ENCODE measurements at places on chromosomes 1 and 21.
A peak's percentile ranks its signal among the peaks of the same experiment; 100 is the strongest.

- DNase-seq, result no peak
These were observed 143.2 kb upstream of the DMRTA2 start for GRCh38 chr1:50566405-50566804.

GRCh38 chr21:38433471-38433870 is 64.8 kb downstream of the ERG start:
- no peak for DNase-seq

GRCh38 chr1:197469620-197470210 is 201.7 kb downstream of the CRB1 start:
- peak; percentile 16 for DNase-seq

- DNase-seq, result no peak
These were observed 85.7 kb upstream of the COL11A1 start for GRCh38 chr1:103194060-103194459.

DNA sequence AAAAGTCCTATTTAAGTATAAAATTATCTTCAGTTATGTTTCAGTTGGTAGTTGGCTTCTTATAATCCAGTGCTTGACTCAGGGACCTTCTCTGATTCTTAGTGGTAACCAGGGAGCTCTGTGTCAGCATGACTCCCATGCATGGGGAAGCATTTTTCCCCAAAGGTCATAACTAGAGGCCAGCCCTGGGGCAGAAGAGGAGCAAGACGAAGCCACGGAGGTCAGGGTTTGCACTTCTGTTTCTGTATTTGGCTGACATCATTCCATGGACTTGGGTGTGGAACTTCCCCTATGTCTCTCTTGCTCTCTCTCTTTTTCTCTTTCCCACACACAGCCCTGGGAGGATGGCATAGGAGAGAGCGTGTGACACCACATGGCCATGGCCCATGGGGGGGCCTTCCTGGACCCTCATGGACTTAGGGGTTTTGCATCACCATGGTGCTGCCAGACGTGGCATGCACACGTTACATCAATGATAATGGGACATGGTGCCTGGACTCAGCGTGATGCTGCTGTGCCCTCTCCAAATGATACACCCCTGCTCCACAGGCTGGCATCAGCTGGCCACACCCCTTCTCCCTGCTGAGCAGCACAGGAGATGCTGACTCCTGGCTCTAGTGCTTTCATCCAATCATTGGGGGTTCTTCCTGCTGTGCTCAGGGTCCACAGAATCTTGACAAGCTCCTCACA is 260.5 kb downstream of the KCNJ6 start:
- DNase-seq, result no peak

DNA sequence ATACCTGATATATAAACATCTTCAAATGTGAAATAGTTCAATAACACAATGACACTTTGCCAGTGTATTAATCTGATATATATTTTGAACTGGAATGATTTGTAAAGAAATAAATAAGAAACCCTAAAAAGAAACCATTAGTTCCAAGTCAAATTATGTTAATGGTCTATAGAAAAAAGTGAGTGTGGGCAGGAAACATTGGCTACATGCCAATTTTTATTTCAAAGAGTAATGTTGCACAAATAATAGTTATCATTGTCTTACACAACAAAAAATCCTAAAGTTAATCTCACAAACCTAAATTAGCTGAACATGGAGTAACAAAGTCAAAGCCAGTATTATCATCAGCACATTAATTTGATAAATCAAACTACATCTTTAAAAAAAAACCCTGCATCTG is 37.9 kb upstream of the BATF3 start:
- DNase-seq, result no peak

GRCh38 chr1:175646439-175647209 is 96.8 kb downstream of the TNR start:
- DNase-seq, result no peak

DNA sequence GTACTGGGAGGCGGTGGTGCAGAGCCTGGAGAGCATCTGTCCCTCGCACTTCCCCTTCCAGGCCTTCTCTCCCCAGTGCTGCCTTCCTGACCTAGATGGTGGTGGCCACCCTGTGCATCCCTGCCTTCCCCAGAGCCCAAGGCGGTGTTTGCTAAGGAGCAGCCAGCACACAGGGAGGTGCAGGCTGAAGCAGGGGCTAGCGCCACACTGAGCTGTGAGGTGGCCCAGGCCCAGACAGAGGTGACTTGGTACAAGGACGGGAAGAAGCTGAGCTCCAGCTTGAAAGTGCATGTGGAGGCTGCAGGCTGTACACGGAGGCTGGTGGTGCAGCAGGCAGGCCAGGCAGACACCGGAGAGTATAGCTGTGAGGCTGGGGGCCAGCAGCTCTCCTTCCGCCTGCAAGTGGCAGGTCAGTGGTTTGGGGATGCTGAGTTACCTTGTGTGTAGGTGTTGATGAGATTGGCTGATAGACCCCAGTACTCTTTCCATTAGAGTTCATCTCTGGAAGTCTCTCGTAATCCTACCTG is 51.6 kb downstream of the OBSCN start:
- no peak for DNase-seq

DNA sequence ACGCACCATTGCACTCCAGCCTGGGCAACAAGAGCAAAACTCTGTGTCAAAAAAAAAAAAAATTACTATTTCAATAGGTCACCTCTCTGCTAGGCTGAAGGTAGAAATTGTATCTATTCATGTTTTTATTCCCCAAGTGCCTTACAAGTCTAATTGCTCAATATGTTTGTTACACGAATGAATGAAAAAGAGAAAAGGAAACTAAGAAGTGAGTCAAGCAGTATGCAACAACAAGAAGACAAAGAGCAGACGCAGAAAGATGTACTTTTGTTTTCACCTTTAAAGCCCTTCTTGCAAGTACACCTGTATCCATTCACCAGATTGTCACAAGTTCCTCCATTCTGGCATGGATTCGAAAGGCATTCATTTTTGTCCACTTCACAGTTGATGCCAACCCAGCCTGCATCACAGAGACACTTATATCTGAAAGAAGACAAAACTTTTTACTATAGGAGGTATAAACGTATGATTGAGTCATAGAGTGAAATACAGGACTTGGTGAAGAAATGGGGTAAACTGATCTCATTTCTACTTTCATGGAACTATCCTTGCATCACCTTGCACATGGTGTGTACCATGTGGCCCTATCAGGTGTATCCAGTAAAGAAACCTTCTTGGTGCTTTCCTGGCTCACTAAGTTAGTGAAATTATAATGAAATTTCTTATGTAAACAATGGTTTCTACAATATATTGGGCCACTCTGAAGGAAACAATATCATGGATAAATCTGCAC is 57.1 kb upstream of the ADAM30 start:
- DNase-seq, result no peak

DNA sequence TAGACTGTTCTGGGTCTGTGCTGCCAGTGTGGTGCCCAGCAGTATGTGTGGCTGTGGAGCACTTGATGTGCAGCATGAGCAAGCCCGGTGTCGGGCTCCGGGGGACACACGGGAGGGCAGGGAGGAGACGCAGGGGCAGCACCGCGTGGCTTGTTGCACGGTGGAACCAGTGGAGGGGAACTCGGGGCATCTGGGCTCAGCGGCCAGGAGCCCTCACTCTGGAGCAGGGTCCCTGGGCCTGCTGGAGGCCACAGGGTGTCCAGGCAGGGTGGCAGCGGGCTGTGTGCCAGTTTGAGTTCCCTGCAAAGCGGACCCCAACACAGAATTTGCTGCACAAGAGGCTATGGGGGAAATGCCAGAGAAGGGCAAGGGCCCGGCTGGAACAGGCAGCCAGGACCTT is 30.6 kb downstream of the PCNT start:
- DNase-seq, result no peak

- DNase-seq, result no peak
These were observed 181.8 kb upstream of the L1TD1 start for GRCh38 chr1:62012836-62013235.

DNA sequence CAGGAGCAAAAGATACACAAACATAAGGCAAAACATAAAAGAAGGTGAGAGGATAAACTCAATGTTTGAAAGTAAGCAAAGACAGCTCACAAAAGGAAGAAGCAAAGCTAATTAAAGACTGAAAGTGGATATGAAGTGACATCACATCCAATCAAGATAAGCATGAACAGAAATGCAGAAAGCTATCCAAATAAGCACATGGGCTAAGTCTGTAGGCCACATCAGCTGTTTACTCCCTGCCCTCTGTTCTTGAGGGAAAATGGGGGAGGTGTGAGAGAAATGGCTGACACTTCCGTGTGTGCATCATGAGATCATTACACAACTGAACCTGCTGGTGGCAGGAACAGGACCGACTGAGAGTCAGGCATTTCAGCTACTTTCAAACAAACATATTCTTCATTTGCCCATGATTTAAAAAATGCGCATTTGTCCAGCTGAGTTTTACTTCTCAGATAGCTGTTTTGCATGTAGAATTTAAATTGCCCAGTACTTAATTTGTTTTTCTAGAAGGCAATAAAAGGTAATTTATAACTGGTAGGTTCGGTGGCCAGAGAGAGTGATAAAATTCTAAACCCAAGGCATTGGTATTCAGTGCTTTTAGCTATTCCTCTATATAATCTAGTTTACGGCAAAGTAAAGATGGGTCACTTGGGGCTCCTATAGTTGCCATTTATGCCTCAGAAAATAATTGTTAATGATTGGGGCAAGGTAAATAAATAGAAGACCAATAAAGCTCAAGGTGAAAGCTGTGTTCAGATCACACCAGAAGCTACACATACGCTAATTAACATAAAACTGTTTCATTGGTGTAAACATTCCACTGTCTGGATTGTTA is 27.2 kb upstream of the MAN1A2 start:
- DNase-seq, result no peak

DNA sequence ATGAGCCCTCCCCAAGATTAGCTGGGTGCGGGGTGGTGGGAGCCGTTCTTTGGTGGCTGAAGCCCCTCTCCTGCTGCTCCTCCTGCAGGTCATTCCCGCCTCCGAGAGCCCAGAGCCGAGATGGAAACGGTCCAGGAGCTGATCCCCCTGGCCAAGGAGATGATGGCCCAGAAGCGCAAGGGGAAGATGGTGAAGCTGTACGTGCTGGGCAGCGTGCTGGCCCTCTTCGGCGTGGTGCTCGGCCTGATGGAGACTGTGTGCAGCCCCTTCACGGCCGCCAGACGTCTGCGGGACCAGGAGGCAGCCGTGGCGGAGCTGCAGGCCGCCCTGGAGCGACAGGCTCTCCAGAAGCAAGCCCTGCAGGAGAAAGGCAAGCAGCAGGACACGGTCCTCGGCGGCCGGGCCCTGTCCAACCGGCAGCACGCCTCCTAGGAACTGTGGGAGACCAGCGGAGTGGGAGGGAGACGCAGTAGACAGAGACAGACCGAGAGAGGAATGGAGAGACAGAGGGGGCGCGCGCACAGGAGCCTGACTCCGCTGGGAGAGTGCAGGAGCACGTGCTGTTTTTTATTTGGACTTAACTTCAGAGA is 448 bp downstream of the G0S2 start:
- no peak for DNase-seq

GRCh38 chr1:27589841-27590426 is 14.0 kb downstream of the AHDC1 start:
- DNase-seq, result peak; percentile 79

- DNase-seq, result no peak
These were observed 15.6 kb upstream of the ACADM start for GRCh38 chr1:75708910-75709309.

DNA sequence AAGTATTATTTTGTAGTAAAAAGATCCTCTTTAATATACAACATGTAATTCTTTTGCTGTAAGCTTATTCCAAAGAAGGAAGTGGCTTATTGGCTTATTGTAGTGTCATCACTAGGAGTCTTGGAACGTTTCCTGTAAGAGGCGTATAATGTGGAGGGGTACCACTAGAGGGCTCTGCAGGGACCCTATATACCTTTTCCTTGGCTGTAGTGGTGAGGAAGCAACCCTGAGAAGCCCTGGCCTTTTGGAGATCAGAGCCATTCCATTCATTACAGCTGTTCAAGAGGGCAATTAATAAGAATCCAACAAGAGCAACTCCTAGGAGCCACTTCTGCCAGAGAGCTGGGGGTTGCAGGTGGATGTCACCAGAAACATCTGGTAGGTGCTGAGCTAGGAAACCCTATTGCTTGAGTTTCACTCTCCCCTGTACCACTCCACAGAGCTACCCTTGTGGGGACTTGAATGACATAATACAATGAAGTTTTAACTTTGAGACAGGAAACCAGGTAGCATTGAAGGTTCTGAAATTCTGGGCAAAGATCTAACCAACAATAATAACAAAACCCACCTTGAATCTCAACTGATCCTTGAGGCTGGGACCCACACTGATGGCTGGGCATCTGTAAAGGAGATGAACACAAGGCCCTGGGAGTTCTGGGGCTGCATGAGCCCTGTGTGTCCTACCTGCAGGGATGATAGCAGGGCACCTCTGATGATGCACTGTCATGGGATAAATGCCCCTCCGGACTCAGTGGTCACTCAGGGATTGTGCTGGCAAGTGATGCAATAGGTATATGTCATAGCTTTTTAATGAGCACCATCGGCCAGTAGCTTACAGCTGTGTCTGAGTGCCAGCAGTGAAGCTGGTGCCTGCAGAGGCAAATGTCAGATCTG is 160.2 kb upstream of the COA6 start:
- peak; percentile 50 for DNase-seq

DNA sequence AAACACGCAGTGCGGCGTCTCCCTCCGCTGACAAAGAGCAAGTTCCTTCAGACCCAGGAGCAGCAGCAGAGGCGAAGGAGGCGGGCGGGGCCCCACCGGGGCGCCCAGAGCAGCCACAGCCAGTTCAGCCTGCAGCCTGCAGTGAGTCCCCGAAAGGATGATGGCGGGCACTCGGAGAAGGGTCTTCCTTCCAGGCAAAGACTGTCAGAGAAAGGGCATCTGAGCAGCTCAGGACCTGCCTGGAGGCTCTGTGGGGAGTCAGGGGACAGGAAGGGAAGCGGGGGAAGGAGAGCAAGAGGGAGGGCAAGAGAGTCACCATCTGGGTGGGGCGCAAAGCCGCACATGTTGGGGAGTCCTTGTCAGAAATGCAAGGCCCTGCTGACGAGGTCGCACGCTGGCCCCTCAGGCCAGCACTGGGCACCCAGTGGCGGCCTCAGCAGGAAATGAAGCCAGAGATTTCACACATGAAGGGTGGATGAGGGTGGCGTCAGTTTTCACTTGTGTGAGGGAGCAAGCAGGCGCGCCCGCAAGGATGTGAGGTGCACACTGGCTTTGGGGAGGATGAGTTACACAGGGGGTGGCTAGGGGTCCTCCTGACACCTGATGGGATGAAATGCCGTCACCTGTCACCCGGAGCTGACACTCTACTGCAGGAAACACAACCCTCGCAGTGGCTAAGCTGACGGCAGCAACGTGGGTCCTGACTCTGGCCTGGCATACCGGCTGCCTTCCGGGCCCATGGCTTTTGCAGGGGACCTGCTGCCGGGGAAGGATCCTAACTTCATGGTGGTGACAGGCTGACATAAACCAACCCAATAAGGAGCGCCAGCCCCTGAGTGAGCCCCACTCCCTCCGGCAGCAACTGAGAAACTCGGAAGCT is 6.6 kb downstream of the LRRC47 start:
- DNase-seq, result no peak

- DNase-seq, result no peak
These were observed 79.0 kb downstream of the NPHP4 start for GRCh38 chr1:5913078-5913845.

All from NCI-H2171 treated with DMSO at 0.1 percent for 48 hours (cell line).